ENCODE measurements at places on chromosomes 1 and 21.

- no peak for DNase-seq
These were observed 60.3 kb downstream of the LMX1A start for GRCh38 chr1:165296205-165296604.

- DNase-seq: no peak
These were observed 262.0 kb upstream of the CXADR start for GRCh38 chr21:17250778-17251241.

DNA sequence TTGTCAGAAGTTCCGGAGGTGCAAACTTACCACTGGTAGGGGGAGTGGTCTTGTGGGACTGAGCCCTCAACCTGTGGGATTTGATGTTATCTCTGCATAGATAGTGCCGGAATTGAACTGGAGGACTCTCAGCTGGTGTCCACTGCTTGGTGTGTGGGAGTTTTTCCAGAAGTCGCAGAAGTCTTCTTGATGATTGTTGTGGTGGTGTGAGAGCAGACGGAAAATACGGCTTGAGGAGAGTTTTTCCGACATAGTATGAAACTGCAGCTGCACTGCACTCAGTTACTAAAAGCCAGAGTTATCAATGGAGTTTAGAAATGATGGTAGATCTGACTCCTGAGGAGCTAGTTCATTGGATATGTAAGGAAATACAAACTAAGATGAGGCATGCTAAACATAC lies 14.9 kb downstream of the RGS5 start:
- no peak for DNase-seq

- no peak for DNase-seq
These were observed 8.2 kb upstream of the PEAR1 start for GRCh38 chr1:156885314-156885713.

DNA sequence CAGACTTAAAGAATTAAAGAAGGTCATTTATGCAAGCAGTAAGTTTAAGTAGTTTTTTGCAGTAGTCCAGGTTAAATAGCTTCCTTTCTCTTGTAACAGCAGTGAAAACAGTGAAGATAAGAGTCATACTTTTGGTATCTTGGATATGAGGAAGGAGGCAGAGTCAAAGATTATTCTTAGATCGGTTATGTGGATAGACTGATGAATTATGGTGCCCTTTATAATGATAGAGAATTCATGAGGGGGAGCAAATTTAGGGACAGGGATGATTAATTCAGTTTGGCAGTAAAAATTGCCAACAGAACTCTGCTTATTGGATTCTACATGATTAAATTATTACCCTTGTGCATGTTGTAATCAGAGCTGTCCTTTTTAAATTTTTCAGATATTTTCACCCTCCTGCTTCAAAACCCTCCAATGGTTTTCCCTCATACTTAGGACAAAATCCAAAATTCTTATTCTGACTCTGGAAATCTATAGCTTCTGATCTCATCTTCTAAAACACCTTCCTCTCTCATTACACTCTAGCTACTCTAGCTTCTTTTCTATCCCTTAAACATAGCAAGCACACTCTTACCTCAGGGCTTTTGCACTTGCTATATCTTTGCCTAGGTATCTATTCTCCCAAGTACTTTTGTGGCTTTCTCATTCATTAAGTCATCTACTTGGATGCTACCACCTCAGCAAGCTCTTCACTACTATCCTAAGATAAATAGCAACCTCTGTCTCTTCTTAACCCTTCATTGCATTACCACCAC lies 79.8 kb downstream of the PKN2 start:
- DNase-seq: no peak

- DNase-seq: no peak
These were observed 75.5 kb upstream of the DYNLT5 start for GRCh38 chr1:66676613-66677298.

- no peak for DNase-seq
These were observed 52.4 kb downstream of the CDC42BPA start for GRCh38 chr1:227265891-227266290.

DNA sequence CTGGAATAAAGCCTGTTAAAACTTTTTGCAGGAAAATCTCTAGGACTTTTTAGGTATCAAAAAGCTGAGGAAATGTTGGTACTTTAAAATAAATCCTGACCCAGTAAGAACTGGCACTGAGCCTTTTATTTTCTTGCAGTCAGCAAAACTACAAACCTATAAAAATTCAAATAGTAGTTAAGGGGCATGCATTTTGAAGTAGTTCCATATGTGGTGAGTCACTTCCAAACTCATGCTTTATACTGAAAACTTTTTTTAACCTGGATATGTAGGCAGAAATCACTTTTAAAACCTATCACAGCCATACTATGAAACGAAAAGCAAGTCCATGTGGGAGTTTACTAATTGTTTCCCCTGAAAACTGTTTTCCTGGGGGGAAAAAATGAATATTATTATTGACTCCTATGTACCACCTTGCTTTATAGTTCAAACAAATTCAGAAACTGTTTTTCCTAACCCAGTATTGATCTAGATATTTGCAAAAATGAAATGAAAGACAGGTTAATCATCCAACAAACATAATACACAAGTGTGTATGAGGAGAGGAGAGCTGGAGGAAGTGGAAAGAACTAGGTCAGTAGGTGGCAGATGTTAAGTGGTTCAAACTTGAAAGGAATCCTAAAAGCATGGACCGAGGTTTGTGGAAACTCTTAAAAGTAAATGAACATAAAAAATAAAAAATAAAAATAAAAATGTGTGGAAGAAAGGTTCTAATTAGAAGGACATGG lies 30.5 kb downstream of the NRIP1 start:
- no peak for DNase-seq

DNA sequence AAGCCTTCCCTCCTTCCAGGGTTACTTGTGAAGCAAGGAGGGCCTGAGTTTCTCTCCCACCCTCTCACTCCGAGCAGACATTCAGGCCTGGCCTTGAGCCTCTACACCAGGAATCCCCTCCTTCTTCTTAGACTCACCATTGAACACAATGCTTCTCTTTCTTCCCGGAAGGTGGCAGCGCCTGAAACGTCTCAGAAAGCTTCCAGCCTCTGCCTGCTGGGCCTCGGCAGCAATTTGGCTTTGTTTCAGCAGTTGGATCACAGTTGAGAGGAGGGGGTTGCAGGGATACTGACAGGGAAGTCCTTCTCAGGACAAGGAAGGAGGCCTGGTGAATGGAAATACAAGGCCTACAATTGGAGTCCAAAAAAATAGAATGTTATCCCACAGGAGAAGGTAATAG lies 6.3 kb downstream of the CLDN8 start:
- DNase-seq: no peak

GRCh38 chr1:244353551-244354091 lies 98.1 kb downstream of the ADSS2 start:
- no peak for DNase-seq

- no peak for DNase-seq
These were observed 55.3 kb upstream of the SAMD13 start for GRCh38 chr1:84246213-84246612.

DNA sequence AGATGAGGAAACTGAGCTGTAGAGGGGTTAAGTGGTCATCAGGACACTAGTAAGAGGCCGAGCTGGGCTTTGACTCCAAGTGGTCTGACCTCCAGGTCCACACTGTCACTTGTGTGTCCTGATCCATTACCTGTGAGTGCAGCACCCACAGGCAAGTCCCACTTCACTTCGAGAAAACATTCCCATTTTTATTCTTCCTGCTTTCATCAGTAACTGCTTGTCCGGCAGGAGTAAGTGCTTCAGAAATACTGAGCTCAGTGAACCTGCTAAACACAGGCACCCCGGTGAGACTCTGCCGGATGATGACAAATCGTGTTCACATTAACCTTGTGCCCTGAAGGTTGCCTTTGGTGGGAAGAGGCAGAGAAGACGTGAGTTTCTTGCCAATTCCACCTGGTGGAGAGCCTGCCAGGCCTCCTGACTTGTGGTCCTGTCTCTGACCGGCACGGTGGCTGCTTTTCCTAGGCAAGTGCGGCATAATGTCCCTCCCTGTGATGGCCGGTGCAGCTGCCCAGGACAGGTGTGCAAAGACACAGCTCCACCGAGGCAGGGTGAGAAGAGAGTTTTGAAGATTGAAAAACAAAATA lies 29.4 kb downstream of the ZBTB18 start:
- no peak for DNase-seq

DNA sequence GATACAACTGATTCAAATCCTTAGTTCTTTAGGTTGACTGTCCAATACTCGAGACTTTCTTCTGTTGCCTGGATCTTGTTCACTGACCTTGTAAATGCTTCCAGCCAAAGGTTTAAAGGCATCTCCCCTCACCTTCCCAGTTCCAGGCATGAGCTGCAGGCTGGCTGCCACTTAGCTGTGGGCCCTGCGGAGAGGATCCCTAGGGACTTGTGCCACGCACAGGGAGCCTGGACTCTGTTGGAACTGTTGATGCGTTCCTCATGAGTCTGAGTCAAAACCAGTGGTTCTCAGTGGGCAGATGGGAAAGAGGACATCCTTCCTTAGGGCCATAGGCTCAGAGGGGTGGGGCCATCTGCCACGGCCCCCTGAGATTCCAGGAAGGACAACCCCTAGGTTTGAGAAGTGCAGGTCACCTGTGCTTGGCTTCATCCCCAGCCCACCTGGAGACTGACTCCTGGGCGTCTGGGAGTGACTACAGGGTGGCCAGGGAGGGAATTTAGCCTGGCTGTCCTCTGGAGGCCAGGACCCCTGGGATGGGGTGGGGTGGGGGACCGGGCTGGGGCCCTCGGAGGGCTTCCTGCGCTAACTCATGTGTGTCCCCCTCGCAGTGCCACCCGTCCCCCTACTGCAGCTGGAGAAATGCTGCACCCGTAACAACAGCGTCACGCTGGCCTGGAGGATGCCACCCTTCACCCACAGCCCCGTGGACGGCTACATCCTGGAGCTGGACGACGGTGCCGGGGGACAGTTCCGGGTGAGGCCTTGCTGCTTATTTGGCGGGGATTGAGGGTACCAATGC lies 37.6 kb upstream of the GNPAT start:
- no peak for DNase-seq

- no peak for DNase-seq
These were observed 339 bp downstream of the PTGS2 start for GRCh38 chr1:186679924-186680244.

GRCh38 chr1:15963363-15963967 lies 12.4 kb downstream of the ZBTB17 start:
- no peak for DNase-seq

DNA sequence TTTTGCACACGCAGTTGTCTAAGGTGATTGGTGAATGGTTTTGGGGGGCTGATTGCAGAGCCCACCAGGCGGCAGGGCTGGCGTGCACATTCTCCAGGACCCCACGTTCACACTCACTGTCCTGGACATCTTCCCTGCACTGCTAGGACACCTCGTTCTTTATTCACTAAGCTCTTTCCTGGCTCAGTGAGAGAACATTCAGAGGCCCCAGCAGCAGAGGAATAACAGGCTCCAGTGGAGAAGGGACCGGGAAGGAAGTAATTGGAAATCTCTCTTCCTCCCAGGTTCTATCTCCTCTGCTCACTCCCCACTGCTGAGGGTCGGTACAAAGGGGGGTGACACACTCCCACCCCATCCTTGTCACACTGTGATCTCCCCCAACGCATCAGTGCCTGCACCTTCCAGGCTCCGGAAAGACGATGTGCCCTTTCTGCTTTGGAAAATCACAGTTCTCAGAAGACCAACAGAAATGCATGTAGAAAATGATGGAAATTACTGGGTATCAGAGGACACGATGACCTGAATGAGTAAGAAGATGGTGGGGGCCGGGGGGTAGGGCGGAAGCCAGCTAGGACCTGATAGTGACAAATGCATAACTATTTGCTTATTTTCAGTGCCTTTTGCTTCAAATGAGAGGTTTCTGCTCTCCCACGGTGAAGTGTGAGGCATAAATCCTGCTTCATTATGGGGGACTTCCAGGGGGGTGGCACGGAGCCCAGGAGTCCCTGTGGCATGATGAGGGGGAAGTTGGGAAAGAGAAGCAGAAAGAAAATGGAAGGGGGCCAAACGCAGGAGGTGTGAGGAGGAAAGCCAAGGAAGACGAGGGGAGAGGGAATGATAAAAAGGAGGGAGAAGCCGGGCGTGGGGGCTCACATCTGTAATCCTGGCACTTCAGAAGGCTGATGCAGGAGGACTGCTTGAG lies 25.2 kb upstream of the KIF26B start:
- no peak for DNase-seq

DNA sequence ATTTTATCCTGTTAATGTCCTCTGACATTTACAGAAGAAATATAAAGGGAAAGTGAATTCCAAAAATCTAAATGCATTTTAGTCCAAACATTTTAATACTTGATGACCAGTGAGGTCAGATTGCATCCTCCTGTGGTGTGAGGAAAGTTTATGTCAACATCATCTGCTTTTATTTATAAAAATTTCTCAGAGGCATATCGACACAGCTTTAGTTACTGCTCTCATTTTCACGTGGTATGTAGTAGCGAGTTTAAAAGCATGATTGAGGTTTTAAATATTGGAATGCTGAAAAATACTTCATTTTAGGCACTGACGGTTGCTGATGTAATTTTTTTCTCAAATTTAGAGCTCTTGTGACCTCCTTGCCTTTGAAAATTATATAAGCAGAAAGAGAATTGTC lies 234.8 kb downstream of the HMCN1 start:
- DNase-seq: no peak

- no peak for DNase-seq
These were observed 38.4 kb downstream of the FYB2 start for GRCh38 chr1:56780826-56781225.

- DNase-seq: no peak
These were observed 337.4 kb downstream of the SRGAP2C start for GRCh38 chr1:121522061-121522759.

DNA sequence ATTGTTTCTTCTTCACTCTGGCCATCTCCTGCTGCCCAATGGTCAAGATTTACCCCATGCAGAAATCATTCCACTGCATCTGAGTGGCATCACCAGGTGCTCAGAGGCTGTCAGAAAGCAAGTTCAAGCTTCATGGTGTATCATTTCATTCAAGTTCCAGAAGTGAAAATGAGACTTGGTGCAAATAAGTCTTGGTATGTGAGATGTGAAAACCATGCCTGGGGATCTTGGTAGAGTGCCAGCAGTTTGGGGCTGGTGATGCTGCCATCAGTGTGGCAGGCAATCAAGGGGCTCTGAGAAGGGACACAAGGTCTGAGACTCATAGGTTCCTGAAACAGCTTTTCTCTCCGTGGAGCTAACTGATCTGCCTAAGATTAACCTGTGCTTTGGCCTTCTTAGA lies 52.0 kb downstream of the CD2 start:
- no peak for DNase-seq

GRCh38 chr1:93670141-93670540 lies 11.5 kb downstream of the BCAR3 start:
- no peak for DNase-seq

GRCh38 chr1:164320790-164321731 lies 237.9 kb upstream of the PBX1 start:
- peak; percentile 1 for DNase-seq

DNA sequence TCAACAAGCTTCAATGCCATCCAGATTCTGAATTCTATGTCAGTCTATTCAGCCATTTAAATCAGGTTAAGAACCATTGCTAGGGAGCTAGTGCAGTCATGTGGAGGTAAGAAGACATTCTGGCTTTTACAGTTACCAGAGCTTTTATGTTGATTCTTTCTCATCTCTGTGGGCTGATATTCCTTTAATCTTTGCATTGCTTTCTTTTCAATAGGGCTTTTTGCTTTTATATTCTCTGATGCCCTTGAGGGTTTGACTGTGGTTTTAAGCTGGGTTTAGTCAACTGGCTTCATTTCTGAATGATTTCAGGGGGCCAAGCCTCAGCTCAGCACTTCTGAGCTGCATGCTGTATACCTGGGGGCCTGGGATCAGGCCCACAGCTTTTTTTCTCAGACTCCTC lies 51.0 kb upstream of the GORAB start:
- no peak for DNase-seq

- no peak for DNase-seq
These were observed 288.3 kb upstream of the SGIP1 start for GRCh38 chr1:66245691-66246090.
